Activated CD4-positive, alpha-beta memory T cell treated with anti-CD3 and anti-CD28 coated beads, Interleukin-2, amount 10 ng/mL, durations not matched to agents 7 days and 5 days (primary cell): ENCODE measurements at places on chromosomes 4 and X.

- no peak for DNase-seq
These were observed 9.7 kb upstream of the TMEM165 start for GRCh38 chr4:55386073-55386472.

GRCh38 chr4:143336781-143337599, at the start of gene GAB1:
Gene GAB1 (plus strand): TSS chr4:143336876. CDS start chr4:143337189, 313 bp downstream.
- peak; percentile 44 for DNase-seq

- DNase-seq = no peak
These were observed 705.5 kb downstream of the ARAP2 start for GRCh38 chr4:35538807-35539206.

DNA sequence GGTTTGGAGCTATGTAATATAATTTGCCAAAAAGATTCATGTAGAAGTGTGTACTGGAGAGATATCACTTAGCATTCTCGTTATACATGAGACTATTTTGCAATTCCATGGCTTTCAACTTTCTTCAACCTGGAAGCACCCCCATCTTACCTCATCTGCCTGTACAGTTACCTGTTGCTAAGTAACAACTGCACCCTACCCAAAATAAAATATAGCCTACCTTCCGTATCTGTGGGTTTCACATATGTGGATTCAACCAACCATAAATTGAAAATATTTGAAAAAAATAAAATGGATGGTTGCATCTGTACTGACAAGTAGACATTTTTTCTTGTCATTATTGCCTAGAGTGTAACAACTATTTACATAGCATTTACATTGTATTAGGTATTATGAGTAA, 278.3 kb downstream of the PPP1R2C start:
- DNase-seq = no peak

GRCh38 chr4:159105761-159106243, 2.9 kb downstream of the RAPGEF2 start:
- DNase-seq = no peak

DNA sequence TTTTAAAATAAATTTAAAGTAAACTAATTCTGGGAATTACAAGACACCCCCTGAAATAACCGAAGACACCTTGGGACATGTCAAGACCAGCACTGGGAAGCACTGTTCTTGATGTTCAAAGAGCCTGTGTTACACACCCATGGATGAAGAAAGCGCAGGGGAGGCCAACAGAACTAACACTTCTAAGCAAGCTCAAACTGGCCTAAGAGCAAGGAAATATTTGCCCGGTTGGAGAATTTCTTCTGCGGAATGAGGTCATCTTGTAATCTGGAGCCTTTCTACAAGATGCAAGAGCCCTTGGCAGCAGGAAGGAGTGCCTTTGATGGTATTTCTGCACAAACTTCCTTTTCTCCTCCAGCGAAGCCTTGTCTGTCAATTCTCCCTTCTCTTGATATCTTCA, 9.3 kb upstream of the EFHC2 start:
- no peak for DNase-seq

DNA sequence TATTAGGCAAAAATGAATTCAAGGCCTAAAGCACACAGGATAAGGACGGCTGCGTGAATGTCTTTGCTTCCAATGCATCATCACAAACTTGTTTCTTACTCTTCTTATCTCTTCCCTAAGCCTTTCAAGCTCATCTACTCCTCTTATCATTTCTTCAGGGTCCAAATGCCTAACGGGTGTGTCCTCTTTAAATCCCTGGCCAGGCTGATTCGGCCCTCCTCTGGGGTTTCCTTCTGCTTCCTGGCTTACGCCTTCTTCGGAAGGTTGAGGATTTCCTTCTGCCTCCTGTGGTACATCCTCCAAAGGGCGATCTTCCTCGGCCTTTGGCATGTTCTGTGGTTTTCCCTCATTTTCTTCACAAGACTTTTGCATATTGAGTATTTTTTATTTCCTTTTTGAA, 1.3 kb downstream of the TCEAL8 start:
- no peak for DNase-seq

DNA sequence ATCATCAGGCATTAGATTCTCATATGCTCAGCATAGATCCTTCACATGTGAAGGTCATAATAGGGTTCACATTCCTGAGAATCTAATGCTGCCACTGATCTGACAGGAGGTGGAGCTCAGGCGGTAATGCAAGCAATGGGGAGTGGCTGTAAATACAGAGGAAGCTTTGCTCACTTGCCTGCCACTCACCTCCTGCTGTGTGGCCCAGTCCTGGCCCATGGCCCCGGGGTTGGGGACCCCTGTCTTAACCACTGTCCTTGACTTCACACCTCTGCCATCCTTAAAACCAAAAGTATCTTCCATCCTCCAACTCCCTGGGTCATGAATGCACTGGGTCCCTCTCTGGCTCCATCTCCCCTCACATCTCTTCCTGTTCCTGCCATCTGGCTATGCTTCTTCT, 129.1 kb downstream of the HMX1 start:
- DNase-seq = no peak

GRCh38 chr4:85966373-85966772, 393.5 kb downstream of the MAPK10 start:
- DNase-seq = no peak

DNA sequence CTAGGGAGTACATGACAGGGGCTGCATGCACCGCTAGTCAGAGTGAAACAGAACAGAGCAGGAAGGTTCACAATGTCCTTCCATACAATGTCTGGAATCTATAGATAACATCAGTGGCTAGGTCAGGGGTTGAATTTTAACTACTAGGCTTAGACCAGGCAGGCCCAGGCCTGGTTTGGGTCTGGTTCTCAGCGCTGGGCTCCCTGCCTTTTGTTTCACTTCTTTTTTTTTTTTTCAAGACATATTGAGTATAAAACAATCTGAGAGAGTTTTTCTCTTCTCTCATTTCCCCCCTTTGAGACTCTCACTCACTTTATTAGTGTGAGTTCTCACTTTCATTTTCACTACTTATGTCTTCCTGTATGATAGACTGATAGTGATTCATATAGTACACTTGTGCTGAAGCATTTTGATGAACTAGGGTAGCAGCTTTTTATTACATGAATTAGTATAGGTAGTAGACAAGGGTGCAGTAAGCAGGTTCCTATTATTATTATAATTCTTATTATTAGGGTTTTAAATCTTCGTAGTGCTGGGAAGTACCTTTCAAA, 120.0 kb upstream of the ZDHHC15 start:
- no peak for DNase-seq

GRCh38 chr4:6701371-6701770, 7.7 kb downstream of the S100P start:
- DNase-seq = peak; percentile 57

- DNase-seq = no peak
These were observed 134.7 kb downstream of the PALLD start for GRCh38 chr4:168631241-168632162.
